ENCODE measurements at places on chromosomes 5 and 9. TPM values are rescaled to one million over a fixed set of nuclear protein-coding genes. Genes with fewer than 3 reads are reported as not detected.
A peak's percentile ranks its signal among the peaks of the same experiment; 100 is the strongest.

The DOLK gene
- total RNA-seq, result 14.7 TPM

The INSL6 gene
- total RNA-seq, result not detected

The SGCD gene
- 7.5 TPM for total RNA-seq

The CARTPT gene
- total RNA-seq, result not detected

The GADD45G gene
- total RNA-seq, result 5.6 TPM

The CRAT gene
- 13.6 TPM for total RNA-seq

The CDKN2B gene
- total RNA-seq, result 0.16 TPM

The ENTPD2 gene
- total RNA-seq, result 0.16 TPM

The SLC35A4 gene
- total RNA-seq, result 3.7 TPM

The BTNL3 gene
- total RNA-seq, result not detected

The LHX6 gene
- total RNA-seq, result 20.0 TPM

The HRCT1 gene
- total RNA-seq, result not detected

The SLC25A2 gene
- total RNA-seq, result not detected

- DNase-seq, result no peak
Observed at GRCh38 chr5:36733183-36733582, 126.8 kb downstream of the SLC1A3 start.

DNA sequence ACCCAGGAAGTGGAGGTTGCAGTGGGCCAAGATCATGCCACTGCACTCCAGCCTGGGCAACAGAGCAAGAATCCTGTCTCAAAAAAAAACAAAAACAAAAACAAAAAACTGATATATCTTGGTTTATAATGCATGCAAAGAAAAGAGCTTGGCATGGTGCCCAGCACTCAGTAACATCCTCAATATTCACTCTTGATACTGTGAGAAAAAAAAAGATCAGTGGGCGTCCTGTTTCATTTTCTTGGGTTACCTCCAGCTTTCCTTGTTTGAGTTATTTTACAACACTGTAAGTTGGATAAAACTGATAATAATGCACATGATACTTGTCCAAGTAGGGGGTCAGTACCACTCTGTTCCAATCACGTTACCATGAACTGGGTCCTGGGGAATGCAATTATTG is 7.8 kb downstream of the PHYHD1 start:
- no peak for DNase-seq

DNA sequence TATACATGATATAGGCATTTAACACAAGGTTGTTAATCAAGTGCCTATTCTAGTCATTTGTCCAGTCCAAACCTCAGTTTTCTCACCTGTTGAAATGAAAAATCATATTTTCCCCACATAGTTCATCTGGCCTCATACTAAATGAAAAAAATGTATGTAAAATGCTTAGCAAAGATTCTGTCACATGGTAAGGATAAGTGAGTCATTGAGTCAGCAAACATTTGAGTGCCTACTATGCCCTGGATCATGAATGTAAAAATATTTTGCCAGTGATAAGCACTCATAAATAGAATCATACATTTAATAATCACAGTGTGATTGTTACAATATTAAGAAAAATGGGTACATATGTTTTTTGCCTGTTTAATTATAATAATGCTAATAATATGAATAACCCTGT is 181.2 kb upstream of the PAPPA start:
- DNase-seq, result no peak

DNA sequence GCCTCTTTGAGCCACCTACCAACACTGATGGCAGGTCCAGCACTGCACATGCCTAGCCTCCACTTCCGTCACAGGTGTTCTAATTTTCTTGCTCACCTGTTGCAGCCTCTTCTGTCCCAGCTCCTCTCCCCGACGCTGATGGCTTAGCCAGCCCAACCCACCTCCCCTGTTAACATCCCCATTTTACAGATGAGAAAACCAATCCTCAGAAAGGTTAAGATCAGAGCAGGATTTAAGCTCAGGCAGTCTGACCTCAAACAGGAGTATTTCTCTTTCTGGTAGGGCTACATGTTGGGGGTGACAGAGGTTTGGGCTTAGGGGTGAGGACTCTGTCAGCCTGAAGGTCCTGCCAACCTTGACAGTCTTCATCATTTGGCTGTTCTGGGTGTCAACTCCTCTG is 74.5 kb upstream of the PITX1 start:
- DNase-seq, result no peak

DNA sequence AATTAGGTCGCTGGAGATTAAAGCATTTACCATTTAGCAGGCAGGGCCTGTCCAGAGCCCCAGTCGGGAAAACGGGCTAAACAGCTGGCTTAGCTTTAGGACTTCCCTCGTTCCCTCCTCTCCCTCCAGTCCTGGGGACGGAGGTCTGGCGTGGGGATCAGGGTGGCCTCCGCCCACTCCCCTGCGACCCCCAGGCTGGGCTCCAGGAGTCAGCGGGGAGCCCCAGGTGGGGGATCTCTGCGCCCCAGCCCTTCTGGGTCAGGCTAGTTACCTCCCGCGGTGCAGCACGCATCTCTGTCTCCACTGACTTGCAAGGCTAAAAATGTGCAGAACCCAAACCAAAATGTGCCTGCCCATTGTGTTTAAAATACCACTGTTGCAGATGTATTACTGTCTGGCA is 16.2 kb upstream of the CAMSAP1 start:
- no peak for DNase-seq

DNA sequence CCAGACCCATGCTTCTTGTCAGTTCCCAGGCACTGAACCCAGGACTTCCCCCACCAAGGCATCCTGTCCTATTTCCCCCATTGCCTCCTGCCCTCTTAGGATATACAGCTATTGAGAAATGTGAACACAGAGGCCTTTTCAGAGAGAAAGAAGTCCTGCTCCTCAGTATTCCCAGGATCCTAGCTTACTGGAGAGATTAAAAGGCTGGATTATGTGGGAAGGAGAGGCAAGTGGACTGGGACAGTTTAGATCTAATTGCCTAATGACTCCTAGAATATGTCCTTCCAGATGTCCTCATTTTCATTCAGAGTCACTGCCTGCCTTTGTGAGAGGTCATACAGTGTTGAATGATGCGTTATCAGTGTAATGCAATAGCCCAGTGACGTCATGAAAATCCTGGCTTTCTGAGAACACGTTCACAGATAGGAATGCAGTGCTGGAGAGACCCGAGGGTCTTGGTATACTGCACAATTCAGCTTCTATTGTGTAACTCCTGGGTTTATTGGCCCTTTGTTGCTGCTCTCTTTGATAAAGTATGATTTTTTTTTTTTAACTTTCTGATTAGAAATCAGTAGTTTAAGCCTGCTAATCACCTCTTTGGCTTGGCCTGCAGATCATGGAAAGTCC is 26.2 kb downstream of the WWC1 start:
- DNase-seq, result no peak

- DNase-seq, result no peak
Observed at GRCh38 chr9:93819905-93820304, 135.2 kb downstream of the BARX1 start.

DNA sequence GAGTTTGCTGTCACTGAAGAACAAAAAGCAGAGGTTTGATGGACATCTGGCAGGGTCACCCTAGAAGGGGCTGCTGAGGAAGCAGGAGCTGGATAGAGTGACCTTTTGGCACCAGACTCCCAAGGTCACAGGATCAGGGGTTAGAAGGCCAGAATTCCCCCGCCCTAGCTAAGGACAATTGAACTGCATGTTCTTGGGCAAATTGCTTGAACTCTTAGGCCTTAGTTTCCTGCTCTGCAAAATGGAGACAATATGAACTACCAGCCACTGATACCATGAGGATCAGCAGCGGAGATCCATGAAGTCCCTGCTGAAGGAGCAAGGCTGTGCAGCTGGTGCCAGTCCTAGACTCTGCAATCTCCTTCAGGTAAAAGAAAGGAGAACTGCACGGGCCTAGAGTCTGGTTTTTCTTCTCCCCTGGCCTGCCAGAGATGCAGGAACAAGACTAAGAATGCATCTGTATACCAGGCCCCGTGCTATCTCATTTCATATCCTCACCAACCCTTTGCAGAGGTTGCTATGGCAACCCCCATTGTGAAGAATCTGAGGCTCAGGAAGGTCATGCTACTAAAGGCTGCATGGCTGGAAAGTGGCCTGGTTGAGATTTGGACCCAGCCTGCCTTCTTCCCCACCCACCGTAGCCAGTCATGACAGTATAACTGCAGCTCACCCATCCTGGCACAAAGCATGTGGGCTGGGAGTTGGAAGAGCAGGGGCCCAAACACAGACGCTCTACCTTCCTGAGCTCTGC is 33.7 kb downstream of the CAMK2A start:
- DNase-seq, result no peak

DNA sequence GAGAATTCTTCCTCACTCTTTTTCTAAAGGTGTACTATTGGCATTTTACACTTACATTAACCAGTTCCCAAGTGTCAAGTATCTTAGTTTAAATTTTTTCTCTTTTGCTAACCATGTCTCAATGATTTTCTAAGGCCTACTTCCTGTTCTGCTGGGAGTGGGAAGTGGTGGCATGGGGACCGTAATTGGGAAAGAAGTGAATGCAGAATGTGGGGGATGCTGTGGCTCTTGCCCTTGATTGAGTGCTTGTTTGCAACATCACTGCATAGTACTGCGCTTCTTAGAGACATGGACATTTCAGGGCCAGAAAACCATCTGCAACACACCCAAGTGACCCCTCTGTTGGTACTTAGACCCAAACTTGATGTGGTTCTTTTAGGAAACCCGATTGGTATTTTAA is 32.8 kb downstream of the MRRF start:
- DNase-seq, result no peak

DNA sequence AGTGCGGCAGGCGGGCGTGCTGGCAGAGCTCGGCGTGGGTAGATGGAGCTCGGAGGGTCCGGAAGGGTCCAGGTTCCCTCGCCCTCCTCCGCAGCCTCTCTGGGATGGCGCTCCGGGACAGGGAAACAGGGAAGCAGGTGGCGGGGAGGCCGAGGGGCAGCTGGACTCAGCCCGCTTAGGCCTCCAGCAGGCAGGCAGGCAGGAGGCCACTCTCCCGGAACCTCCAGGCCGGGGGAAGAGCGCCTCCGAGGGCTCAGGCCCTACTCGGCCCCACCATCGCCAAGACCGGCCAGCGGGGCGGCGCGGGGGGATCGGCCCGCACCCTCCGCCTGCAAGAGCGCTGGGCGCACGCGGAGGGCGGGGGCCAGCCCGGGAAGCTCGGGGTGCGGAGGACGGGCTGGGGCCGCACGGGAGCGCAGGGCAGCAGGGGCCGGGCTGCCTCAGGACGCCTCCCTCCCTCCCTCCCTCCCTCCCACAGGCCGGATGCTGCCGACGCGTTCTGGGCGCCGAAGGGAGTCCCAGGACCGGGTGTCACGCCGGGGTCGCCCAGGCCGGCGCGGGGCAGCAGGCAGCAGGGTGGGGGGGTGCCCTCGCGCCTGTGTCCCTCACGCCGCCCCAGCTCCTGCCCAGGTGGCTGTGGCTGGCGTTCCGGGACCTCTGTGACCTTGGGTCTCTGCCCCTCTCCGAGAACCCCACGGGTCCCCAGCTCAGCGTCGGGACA is 977 bp downstream of the MGAT4B start:
- DNase-seq, result no peak

DNA sequence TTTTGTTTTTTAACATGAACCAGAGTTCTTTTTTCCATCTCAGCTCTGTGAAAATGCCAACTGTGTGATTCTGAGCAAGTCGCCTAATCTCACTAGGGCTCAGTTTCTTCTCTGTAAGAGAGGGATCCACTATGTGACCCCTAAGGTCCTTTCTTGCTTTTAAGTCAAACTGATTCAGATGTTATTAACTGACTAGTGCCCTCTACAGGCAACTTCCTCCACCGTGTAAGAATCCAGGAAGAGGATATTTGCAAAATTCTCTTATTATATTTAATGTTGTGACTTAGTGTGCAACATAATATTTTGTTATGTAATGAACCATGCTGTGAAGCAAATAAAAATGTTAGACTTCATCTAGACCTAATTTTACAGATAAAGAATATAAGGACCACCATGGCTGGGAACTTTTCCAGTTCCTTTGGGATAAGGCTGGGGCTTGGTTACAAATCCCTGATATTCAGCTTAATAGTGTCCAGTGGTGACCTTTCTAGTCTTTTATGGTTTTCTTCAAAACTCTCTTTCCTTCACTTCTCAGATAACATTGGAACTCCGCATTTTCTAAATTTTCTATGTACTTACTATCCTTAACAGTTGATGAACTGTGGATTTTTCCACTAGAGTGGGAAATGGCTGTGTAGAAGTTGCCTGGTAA is 244.7 kb downstream of the PIK3R1 start:
- DNase-seq, result no peak

DNA sequence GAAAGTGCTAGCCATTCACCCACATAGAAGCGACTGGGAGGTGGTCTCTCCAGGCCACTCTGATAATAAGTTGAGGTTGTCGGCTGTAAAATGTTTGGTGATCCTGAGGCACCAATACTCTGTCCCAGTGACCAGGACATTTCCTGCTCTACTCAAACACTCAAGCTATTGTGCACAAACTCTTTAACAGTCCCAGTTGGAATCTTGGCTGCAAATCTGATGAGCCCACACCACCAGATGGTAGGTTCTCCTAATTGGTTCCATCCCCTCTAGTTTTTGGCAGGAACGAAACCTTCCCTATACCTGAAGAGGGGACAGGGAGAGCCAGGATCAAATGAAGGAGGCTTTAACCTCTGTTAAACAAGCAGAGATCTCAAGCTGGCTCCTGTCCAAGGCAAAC is 14.3 kb downstream of the GRIA1 start:
- DNase-seq, result no peak

- no peak for DNase-seq
Observed at GRCh38 chr5:139022528-139022927, 147.4 kb upstream of the LRRTM2 start.

- peak; percentile 64 for DNase-seq
Observed at GRCh38 chr5:5381310-5381913, 41.1 kb upstream of the ICE1 start.

- no peak for DNase-seq
Observed at GRCh38 chr9:136741883-136742571, 713 bp downstream of the LCN10 start.

- no peak for DNase-seq
Observed at GRCh38 chr5:119071561-119071995, 691 bp downstream of the DMXL1 start.

DNA sequence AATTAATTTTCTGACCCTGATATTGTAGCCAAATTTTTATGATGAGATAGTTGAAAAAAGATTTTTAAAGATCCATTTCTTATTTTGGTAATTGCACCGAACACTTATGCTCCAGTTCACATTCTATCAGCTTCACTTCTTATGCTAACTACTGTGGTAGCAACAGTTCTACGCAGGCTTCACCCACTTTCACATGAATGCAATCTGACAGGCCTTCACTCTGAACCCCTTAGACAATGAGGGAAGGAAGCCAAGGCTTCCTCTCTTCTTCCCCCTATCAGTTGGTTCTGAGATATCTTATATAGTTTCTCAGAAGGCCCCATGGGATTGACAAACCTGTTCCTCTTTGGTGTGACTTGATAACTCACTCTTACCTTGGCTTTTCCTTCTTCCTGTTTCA is 185.8 kb downstream of the CETN3 start:
- DNase-seq, result no peak

- DNase-seq, result no peak
Observed at GRCh38 chr9:127588740-127589506, 23.2 kb upstream of the STXBP1 start.

Data from occipital lobe (tissue), 3 donors.